ENCODE measurements at places on chromosomes 12 and 14.

GRCh38 chr14:70888681-70889175, 18.5 kb upstream of the PCNX1 start:
- no peak for DNase-seq

GRCh38 chr14:81591266-81591665, 57.6 kb upstream of the SEL1L start:
- no peak for DNase-seq

GRCh38 chr12:123421314-123421713, 15.2 kb downstream of the RILPL2 start:
- no peak for DNase-seq

DNA sequence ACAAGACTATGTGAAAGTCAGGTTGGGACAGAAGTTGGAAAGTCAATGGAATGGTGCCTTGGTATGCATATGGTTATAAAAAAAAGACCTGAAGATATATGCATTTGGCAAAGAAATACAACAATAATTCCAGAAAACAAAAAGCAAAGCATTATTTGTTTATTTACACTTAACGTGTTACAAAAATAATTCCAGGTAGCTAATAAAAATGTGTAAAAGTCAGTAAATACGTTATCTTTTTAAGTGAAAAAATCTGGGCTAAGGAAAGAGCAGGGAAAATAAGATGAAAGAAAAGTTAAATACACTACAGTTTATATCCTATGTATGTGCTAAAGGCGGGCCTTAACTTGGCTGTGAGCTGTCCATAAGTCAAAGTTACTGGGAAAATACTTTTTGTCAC, 266.3 kb downstream of the MED13L start:
- DNase-seq: no peak

GRCh38 chr12:111788178-111788654, 21.5 kb downstream of the ALDH2 start:
- DNase-seq: no peak

- no peak for DNase-seq
Measured at GRCh38 chr14:81673930-81674329, 140.3 kb upstream of the SEL1L start.

DNA sequence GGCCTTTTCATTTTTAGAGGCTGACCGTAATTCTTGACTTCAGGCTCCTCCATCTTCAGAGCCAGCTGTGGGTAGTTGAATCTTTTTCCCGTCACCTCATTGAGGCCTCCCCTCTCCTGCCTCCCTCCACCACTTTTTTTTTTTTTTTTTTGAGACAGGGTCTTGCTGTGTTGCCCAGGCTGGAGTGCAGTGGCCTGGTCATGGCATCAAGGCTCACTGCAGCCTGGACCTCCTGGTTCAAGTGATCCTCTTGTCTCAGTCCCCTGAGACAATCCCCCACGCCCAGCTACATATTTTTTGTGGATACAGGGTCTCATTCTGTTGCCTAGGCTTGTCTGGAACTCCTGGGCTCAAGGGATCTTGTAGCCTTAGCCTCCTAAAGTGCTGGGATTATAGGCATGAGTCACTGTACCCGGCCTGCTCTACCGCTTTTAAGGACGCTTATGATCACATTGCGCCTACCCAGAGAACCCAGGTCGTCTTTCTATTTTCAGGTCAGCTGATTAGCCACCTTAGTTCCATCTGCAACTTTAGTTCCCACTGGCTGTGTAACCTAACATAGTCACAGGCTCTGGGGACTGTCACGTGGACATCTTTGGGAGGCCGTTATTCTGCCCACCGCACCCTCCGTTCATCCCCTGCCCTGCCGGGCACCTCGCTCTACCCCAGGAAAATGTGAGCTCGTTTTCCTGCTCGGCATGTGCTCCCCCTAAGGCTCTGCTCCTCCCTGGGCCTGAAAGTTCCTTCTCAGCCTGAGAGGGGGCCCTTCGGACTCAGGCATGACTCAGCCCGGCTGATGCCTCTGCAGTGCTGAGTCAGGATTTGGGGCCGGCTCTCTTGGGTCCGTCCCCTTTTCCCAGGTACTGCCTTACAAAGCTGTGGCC, 13.4 kb downstream of the TNFAIP2 start:
- DNase-seq: no peak

DNA sequence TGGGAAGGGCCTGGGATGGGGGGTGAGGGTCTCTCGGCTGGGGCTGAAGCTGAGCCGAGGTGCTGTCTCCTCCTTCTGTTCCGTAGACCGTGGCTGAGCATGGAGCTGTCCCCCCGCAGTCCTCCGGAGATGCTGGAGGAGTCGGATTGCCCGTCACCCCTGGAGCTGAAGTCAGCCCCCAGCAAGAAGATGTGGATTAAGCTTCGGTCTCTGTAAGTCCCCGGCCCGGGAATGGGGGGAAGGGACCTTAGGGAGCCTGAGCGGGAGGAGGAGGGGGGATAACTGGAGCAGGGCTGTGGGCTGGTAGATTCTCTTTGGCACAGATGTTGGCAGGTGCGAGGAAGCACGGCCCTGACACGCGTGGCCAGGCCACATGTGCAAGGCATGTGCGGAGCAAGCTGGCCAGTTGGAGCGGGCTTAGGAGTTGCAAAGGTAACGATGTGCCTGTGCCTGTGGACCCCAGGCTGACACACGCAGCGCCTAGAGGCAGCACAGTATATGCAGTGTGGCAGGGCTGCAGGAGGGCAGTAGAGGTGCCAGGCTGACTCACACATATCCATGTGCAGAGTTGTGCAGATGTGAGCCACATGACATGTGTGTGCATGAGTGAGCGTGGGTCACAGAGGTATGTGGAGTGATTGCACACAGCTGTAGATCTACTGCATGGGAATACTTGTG, 512 bp downstream of the PDE1B start:
- no peak for DNase-seq

Measured in vagina (tissue), 2 donors.